CD4-positive, CD25-positive, alpha-beta regulatory T cell (primary cell): ENCODE measurements at places on chromosomes 2 and 18. TPM values are rescaled to one million over a fixed set of nuclear protein-coding genes. Genes with fewer than 3 reads are reported as not detected.

- no peak overlapping the region for H3K27ac ChIP-seq
- H3K4me3 ChIP-seq: no peak overlapping the region
- H3K36me3 ChIP-seq: no peaks in the 10 kb centered on the region
- no peaks in the 10 kb centered on the region for H3K4me1 ChIP-seq
- no peak for DNase-seq
Observed at GRCh38 chr2:77552956-77553355, 30.8 kb upstream of the LRRTM4 start.

GRCh38 chr2:54461261-54461660 lies 5.1 kb downstream of the SPTBN1 start:
- peaks cover 41% of the 10 kb centered on the region for H3K27me3 ChIP-seq
- H3K4me1 ChIP-seq: peaks cover 9% of the 10 kb centered on the region
- no peak for DNase-seq
- no peak overlapping the region for H3K4me3 ChIP-seq
- no peak overlapping the region for H3K27ac ChIP-seq

DNA sequence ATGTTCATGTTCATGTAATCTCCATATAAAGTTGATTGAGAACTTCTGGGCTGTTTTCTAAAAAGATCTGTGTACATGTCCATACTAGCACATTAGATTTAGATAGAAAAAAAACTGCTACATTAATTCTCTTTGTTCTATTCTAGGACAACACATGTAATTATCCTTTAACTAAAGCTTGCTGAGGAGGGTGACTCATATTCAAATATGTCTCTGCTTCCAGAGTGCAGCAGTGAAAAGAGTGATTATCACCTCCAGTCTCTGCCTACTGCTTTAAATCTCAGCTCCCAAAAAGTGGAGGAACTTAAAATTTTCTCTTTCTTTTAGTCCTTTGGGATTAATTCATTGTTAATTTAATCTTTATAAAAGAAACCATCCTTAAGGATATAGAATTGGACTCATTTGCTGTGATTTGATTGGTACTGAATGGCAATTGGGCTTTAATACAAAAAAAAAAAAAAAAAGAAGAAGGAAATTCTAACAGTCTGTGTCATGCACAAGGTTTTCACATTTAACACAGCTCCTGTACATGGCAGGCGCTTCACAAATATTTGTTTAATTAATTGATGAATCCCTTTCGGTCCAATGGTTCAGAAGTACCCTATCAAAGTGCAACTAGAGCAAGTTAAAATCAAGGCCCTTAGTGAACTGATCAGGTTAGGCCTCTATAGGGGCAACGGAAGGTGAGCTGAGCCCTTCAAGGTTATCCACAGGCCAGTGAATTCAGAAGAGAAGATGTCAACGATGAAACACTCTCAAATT lies 214.0 kb upstream of the KCNJ3 start:
- no peak overlapping the region for H3K27ac ChIP-seq
- no peak for DNase-seq
- no peak overlapping the region for H3K4me3 ChIP-seq
- H3K4me1 ChIP-seq: no peaks in the 10 kb centered on the region

CPO gene
- total RNA-seq: not detected

RUFY4 gene
- 2.1 TPM for total RNA-seq

GRCh38 chr2:204051476-204051875 lies 114.9 kb downstream of the ICOS start:
- no peak overlapping the region for H3K4me3 ChIP-seq
- H3K27ac ChIP-seq: no peak overlapping the region
- no peak for DNase-seq
- H3K36me3 ChIP-seq: no peaks in the 10 kb centered on the region

DNA sequence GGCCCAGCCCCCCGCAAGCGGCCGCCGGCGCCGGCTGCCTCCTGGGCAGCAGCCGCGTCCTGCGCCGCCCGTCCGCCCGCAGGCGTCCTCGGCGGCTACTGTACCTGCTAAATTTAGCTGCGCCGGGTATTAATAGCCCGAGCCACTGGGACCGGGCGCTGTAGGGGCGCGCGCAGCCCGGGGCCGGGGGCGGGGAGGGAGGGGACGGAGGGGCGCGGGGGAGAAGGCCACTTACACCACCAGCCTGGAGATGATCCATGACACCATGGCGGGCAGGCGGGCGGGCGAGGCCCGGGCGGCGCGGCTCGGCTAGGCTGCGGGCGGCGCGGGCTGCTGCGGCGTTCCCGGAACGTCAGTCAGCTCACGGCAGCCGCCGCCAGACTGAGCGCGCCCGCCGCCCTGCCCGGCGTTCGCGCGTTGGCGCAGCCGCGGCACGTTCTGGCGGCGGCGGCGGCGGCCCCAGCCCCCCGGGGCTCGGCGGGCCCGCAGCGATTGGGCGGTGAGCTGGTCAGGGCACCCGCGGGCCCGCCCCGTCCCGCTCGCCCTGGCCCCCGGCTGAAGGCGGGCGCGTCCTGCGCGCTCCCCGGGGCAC lies at the start of gene REEP1:
Gene REEP1, minus strand, starts transcription at position 383 of the 592 bp plus-strand sequence. Its CDS starts 116 bp downstream, at position 267.
- H3K27me3 ChIP-seq: peaks cover 36% of the 10 kb centered on the region
- peaks cover 16% of the 10 kb centered on the region for H3K4me1 ChIP-seq
- DNase-seq: no peak

GRCh38 chr18:34848695-34849094 lies 138.6 kb downstream of the DTNA start:
- H3K27me3 ChIP-seq: peaks cover 5% of the 10 kb centered on the region
- H3K27ac ChIP-seq: no peak overlapping the region
- no peaks in the 10 kb centered on the region for H3K36me3 ChIP-seq
- no peak for DNase-seq
- no peak overlapping the region for H3K4me3 ChIP-seq

DNA sequence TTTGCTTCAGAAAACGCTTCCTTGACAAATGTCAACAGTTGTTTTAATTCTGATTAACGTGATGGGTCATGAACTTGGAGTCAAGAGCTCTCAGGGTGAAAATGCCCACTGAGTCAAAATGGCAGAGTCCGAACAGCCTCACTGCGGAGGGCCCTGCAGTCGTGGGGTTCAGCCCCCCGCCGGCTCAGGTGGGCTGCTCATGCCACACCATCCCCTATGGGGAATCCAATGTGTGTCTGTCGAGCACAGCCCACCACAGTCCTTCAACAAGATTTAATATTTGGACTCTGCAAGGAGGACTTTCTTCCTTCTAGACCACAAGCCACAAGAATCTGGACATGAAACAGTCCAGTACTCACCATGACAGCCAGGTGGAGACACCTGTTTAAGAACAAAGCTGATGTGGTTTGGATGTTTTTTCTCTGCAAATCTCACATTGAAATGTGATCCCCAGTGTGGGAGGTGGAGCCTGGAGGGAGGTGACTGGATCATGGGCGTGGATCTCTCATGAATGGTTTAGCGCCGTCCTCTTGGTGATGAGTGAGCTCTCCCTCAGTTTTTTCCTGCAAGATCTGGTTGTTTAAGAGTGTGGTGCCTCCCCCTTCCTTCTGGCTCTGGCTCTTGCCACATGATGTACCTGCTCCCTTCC lies 201.0 kb downstream of the NDUFA10 start:
- no peak overlapping the region for H3K27ac ChIP-seq
- H3K4me3 ChIP-seq: no peak overlapping the region
- no peaks in the 10 kb centered on the region for H3K27me3 ChIP-seq
- H3K4me1 ChIP-seq: no peaks in the 10 kb centered on the region
- DNase-seq: no peak

DNA sequence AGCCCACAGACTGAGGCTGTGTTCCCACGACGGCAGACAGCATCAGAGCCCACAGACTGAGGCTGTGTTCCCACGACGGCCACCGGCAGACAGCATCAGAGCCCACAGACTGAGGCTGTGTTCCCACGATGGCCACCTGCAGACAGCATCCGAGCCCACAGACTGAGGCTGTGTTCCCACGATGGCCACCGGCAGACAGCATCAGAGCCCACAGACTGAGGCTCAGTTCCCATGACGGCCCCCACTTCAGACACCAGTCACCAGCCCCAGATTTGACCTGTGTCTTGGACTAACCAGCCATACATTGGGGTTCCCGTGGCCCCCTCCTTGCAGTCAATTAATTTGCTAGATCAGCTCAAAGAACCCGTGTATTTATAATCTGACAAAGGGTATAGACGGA lies 57.8 kb upstream of the SNTG2 start:
- no peaks in the 10 kb centered on the region for H3K4me1 ChIP-seq
- H3K36me3 ChIP-seq: no peaks in the 10 kb centered on the region
- H3K4me3 ChIP-seq: no peak overlapping the region
- DNase-seq: no peak
- H3K27me3 ChIP-seq: no peaks in the 10 kb centered on the region

DNA sequence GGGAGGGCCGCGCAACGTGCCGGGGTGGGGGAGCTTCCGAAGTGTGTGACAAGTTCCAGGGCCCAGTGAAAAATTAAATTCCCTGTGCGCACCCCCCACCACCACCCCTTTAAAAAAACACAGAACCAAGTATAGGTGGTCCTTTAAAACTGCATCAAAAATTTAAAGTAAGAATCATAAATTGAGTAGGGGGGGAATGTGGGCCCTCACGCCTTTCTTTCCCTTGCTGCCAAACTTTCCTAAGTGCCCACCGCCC lies 2.5 kb downstream of the BCL11A start:
- H3K36me3 ChIP-seq: no peaks in the 10 kb centered on the region
- H3K27me3 ChIP-seq: peaks cover 30% of the 10 kb centered on the region
- peaks cover 67% of the 10 kb centered on the region for H3K4me1 ChIP-seq
- H3K4me3 ChIP-seq: no peak overlapping the region
- no peak for DNase-seq

GRCh38 chr2:64404002-64404731 lies 49.8 kb upstream of the LGALSL start:
- H3K27me3 ChIP-seq: peaks cover 6% of the 10 kb centered on the region
- no peaks in the 10 kb centered on the region for H3K36me3 ChIP-seq

DNA sequence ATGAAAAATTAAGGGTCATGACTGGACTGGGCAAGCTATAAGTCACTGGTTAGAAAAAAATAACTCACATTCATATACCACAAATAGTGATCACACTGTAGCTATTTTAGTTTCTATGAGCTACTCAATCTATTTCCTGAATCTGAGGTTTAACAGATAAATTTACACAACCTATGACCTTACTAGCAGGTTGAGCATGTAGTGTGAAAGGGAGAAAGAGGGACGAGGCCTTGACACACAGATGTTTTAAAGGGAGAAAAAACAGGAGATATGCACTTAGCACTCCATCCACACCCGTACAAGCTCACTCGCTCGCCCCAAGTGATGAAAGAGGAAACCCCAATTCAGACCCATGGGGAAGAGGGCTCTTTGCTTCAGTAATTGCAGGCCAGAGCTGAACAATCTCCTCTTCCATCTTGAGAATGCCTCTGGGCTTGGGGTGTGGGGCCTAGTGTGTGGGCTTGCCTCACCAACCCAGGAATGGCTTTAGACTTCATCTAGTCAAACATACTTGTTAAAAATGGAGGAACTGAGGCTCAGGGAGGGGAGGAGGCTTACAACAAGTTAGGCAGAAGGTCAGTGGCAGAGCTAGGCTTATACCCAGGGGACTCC lies 10.7 kb downstream of the CYRIA start:
- no peaks in the 10 kb centered on the region for H3K4me1 ChIP-seq
- H3K27me3 ChIP-seq: no peaks in the 10 kb centered on the region
- DNase-seq: no peak
- H3K27ac ChIP-seq: no peak overlapping the region

DNA sequence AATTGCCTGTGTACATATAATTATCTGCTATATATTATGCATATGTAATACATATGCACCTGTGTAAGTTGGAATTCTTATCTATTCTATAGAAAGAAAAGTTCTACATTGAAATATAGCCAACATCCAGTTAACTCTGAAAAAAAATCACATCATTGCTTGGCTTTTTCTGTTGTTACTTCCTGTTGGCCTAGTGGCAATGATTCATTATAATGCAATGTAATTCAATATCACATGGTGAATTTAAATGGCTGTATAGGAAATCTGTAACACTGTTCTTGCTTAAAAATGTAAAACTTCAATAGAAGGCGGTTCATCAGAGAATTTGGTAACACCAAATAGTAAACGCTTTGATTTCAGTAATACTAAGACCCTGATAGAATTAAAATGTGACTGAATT lies 44.5 kb upstream of the MAP4K3 start:
- no peaks in the 10 kb centered on the region for H3K27me3 ChIP-seq
- no peak overlapping the region for H3K27ac ChIP-seq
- no peak for DNase-seq
- no peaks in the 10 kb centered on the region for H3K4me1 ChIP-seq

- no peaks in the 10 kb centered on the region for H3K4me1 ChIP-seq
- no peak for DNase-seq
- no peak overlapping the region for H3K4me3 ChIP-seq
- H3K27ac ChIP-seq: no peak overlapping the region
- H3K36me3 ChIP-seq: peaks cover 13% of the 10 kb centered on the region
- no peaks in the 10 kb centered on the region for H3K27me3 ChIP-seq
Observed at GRCh38 chr18:70005580-70005979, 57.9 kb upstream of the CD226 start.

KCNF1 gene
- total RNA-seq: not detected

- H3K27ac ChIP-seq: no peak overlapping the region
- no peaks in the 10 kb centered on the region for H3K4me1 ChIP-seq
- no peak overlapping the region for H3K4me3 ChIP-seq
- no peaks in the 10 kb centered on the region for H3K36me3 ChIP-seq
- H3K27me3 ChIP-seq: no peaks in the 10 kb centered on the region
- no peak for DNase-seq
Observed at GRCh38 chr2:121049131-121049530, 235.9 kb downstream of the TFCP2L1 start.

DNMT3A gene
- 81.0 TPM for total RNA-seq

DNA sequence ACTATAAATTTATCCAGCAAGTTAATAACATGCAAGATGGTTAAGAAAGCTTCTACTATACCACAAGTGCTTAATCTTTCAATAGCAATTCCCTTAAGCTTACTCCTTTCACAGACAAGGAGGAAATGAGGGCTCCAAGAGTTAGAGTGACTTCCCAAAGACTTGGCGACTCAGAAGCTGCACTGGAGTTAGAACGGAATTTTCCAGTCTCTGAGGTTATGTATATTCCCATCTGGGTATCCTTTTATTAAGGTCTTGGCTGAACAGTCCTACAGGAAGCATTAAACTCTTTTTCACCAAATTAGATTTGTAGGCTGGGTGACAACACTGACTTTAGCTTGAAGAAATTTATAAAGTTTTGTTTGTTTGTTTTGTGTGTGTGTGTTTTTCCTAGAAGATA lies 256.9 kb upstream of the DPP10 start:
- DNase-seq: no peak
- H3K4me3 ChIP-seq: no peak overlapping the region
- H3K27ac ChIP-seq: no peak overlapping the region
- H3K27me3 ChIP-seq: peaks cover 3% of the 10 kb centered on the region
- H3K4me1 ChIP-seq: no peaks in the 10 kb centered on the region
- no peaks in the 10 kb centered on the region for H3K36me3 ChIP-seq
